Gastroesophageal sphincter (tissue), 4 donors: ENCODE measurements at places on chromosomes 7 and 10.

GRCh38 chr10:126521399-126521798, 133.1 kb upstream of the ADAM12 start:
- no peak for ATAC-seq

DNA sequence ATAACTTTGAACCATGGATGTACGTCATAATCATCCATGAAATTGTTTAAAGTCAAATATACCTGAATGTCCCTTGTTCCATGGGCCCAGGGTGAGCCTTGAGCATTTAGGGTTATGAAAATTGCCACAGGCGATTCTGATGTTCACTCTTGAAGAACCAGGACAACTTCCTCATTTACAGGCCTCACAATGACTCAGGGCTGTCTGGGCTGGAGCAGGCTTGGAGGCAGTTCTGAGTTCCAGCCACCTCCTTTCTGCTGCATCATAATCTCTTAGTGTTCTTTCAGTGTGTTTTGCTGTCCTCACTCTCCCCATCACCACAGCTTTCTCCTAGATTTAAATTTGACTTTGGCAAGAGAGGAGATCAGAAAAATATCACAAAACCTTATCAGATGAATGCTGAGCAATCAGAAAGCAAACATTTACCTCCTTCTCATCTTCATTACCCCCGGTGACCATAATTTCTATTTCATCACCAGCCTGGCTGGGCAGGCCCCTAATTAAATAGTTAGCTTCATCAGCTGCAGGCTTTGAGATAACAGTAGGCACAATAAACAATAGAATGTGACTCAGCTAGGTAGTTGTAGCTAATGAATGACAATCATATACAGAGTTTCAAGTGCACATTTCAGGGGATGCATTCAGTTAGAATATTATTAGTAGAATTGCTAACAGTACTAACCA, 571.0 kb downstream of the SH2D4B start:
- ATAC-seq: no peak

GRCh38 chr10:104688251-104689042, 47.4 kb downstream of the SORCS3 start:
- ATAC-seq: no peak

DNA sequence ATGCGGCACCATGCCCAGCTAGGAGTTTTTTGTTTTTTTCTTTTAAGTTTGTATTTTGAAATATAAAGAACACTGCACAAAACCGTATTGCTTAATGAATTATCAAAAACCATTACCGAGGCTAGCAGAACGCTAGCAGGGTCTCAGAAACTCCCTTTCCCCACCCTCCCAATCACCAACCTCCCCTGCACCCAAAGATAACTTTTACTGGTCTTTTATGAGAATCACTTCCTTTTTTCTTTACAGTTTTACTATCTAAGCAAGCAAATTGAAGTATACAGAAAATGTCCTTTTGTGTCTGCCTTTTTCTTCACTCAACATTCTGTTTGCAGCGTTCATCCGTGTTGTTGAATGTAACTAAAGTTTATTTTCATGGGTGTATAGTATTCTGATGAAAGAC, 13.4 kb downstream of the HIP1 start:
- ATAC-seq: no peak

DNA sequence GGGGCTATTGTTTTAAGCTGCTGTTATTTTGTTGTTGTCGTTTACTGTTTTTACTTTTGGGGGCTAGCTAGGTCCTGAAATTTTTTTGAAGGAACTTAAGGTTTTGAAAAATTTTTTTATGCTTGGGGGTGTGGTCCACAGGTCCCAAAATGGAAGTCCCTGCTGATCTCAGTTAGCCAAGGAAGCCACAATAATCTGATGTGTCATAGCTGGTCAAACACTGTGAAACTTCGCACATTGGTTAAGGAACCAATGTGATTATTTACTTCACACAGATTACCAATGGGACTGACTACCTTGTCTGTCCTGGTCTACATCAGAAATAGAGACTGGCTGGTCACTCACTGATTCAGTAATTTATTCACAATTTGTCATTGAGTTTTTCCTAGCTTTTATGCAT, 29.5 kb upstream of the HYCC1 start:
- ATAC-seq: no peak

DNA sequence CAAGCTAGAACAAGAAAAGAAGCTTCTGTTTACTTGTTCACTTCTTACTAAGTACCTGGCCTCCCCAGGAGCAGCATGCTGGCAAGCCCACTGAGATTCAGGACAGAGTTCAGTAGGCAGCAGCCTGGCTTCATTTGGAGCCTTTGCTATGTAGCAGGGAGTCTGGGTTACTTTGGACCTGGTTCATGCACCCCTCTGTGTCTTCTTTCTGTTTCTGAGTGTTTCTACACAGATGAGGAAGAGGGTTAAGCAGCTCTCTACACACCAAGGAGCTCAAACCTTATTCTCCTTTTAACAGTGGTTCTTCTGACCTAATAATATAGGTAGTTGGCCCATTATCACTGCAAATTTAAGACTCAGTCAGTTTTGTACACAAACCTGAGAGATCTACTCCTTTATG, 152.9 kb downstream of the ARID5B start:
- no peak for ATAC-seq
